ENCODE measurements at places on chromosomes 1 and 21.

DNA sequence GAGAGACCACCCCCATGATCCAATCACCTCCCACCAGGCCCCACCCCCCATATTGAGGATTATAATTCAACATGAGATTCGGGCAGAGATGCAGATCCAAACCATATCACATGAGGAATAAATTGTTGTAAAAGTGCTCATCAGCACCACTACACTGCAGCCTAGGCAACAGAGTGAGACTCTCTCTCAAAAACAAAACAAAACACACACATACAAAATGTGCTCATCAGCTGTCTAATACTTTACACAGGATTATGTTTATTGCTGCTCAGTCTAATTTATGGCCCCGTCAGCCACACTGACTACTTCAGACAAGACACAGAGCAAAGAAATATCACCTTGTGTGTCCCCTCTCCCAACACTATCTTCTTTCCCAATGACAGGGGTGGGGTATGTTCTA lies 72.9 kb upstream of the PPM1J start:
- no peak for DNase-seq

DNA sequence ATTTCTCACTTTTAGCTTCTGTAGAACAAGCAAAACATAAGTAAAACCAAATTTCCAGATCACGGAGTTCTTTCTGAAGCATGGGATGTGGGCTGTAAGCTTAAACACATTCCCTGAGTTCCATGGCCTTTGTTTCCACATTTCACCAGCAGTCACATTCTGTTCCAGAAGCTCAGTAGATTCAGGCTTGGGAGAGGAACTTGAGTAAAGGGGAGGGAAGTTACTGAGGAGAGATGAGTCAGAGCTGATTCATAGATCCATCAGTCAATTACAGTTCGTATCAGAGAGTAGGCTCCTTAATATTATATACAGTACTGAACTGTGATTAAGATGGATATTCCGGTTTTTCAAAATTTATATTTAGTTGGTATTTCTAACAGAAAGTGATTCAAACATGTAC lies 614.3 kb downstream of the NCAM2 start:
- DNase-seq: no peak

DNA sequence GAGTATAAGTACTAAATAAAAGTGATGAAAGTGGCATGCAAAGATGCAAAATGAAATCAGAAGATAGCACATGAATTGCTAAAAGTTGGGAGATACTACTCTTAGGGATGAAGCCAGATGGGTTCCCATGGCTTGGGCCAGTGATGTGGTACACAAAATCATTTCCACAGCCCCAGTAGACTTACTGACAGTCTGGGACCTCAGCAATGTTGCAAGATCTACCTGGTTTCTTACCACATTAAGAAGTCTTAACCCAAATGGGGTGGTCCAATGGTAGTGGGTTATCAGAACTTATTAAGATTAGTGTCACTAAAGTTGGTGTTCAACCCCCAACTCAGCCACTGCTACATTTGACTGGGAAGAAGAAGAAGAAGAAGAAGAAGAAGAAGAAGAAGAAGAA lies 227.7 kb upstream of the IRF2BP2 start:
- DNase-seq: no peak

GRCh38 chr1:192561301-192561700 lies 14.3 kb upstream of the RGS1 start:
- no peak for DNase-seq

GRCh38 chr1:78277253-78277652 lies 213.5 kb upstream of the PTGFR start:
- no peak for DNase-seq

- no peak for DNase-seq
Measured at GRCh38 chr1:41811051-41811795, 107.5 kb downstream of the HIVEP3 start.

DNA sequence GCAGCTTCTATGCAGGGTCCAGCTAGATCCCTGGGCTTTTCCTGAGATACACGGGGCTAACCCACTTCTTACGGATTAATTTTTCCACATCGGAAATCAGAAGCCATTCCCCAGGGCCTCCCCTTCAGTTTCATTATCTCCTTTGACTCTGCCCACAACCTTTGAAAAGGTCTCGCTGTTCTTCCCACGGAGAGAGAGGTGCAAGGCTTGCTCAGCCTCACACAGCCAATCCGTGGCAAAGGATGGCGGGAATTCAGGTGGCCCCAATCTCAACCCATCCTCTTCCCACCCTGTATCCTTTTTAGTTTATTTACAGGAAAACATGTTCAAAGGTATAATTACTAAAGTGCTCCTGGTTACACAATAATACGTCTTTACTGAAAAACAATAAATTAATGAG lies 702 bp upstream of the MAPKAPK2 start:
- DNase-seq: no peak

All from T follicular helper cell (primary cell).